ENCODE measurements at places on chromosomes 3 and 15.

GRCh38 chr3:64152086-64152485, 73.2 kb downstream of the PRICKLE2 start:
- DNase-seq, result no peak

DNA sequence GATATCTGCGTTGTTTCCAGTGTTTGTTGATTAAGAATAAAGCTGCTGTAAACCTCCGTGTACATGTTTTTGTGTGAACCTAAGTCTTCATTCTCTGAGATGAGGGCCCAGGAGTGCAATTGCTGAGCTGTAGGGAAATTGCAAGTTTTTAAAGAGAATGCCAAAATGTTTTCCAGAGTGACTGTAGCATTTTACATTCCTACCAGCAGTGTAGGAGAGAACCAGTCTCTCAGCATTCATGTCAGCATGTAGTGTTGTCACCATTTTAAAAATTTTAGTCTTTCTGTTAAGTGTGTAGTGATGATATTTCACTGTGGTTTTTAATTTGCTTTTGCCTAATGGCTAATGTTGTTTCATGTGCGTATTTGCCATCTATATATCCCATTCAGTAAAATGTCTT, 3.4 kb upstream of the MGLL start:
- no peak for DNase-seq

DNA sequence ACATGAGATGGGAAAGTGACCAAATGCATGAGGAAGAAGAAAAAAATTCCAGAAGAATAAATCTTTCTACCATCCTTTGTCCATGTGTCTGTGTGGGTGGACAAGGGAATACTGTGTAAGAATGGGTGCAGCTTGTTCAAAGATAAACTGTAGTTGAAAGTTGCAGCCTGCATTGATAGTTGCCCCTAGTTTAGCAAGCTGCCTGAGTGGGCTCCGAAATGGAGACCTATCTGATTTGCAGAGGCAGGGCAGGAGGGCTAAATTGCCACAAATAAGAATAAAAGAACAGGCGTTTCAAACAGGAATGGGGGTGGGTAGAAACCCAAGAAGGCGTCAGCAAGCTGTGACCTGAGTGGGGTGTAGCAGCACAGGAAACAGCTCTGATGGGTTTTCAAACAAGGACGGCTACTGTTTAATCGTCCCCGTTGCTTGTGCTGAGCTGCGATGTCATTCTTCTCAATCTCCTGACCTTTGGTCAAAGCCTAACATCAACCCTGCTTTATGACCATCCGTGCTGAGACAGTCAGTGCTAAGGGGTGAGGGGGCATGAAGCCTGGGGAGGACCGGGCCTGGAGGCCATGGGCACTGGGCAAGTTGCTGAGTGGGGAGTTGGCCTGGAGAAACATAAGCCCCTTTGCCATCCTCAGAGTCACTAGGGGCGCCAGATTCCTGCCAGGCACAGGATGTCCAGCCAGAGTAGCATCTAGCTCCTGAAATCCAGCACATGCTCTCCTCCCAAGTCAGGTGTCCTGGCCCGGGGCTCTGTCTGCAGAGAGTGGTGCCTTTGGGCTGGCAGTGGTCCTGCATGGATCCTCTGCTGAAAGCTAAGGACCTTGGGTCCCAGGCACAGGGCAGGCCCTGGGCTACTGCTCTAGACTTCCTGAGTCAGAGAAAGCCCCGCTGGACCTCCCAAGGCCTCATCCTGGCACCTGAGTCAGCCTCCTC, 19.2 kb upstream of the C15orf39 start:
- DNase-seq, result no peak

DNA sequence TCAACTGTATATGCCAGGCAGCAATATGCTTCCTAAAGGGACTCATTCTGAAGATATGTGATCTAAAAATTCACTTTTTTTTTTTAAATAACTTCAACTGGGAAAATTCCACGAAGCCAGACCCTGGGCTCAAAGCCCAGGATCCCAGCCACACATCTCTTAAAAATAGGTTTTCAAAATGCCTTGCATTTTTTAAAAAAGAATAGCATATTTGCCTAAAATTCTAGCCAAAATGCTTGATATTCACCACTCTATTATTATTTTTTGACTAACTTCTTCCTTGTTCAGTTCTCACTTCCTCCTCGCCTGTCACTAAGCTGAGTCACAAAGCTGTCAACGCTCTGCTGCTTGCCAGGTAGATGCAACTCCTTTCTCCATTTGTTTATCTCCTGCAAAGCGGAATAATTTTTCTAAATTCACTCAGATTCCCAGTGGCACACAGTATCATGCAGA, 28.0 kb upstream of the VGLL4 start:
- no peak for DNase-seq

DNA sequence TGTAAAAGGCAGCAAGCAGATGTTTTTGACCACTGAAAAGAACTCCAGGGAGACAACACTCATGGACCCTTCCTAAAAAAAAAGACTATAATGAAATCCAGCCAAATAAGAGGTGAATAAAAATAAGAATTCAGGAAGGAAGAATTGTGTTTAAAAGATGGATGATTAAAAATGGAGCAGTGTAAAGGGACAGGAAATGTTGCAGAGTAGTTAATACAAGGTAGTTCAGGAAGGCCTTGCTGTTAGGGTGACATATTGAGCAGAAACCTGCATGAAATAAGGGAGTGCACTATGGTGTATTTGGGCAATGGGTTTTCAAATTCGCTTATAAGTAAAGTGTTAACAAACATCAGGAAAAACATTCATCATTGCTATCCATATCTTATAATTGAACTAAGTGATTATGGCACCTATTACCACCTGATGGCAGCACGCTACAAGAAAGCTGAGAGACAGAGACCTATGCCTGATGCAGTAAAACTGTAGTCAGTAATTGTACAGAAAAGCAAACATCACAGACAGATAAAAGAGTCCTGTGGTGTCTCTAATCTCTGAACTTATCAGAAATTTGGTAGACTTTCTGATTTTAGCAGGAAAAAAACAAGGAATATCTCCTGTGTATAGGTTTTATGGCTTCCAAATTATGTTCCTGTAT, 5.8 kb upstream of the DBR1 start:
- DNase-seq, result no peak

- DNase-seq, result peak; percentile 58
These were observed 3.1 kb downstream of the KAT2B start for GRCh38 chr3:20043396-20043795.

GRCh38 chr3:147963711-147964110, 554.5 kb downstream of the ZIC1 start:
- no peak for DNase-seq

DNA sequence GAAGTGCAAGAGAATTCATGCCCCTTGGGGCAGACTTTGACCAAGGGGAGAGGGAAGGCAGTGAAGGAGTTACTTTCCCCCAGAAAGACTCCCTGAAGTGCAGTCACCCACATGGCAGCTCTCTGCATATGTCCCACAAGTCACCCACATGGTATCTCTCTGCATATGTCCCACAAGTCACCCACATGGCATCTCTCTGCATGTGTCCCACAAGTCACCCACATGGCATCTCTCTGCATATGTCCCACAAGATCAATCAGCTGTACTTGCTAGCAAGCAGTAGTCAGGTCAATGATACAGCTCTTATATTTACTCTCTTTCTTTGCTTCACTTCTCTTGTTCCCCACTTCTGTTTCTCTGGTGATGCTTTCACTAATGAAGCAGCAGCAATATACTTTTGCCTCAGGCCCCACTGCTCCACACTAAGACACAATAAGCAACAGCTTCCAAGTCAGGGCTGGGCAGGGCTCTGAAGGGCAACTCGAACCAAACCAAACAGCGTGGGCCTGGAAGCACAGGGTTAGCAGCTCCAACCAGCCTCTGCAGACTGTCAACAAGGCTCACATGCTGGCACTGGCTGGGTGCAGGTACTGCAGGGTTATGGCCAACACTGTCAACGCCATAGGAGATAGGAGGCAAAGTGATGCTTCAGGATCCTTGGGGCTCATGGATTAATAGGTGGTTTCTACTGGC, 46.7 kb downstream of the THBS1 start:
- DNase-seq, result no peak

DNA sequence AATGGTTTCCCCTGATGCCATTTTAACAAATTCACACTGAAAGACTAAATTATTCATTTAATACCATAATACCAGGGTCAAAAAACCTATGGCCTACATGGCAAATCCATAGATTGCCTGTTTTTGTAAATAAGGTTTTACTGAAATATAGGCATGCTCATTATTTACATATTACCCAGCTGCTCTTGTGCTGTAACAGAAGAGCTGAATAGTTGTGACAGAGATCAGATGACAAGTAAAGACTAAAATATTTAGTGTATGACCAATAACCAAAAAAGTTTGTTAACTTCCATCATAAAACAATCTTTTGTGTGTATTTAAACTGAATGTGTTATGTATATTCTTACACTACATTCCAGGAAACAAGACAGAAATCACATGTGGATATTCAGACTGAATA, 60.2 kb downstream of the DENND4A start:
- DNase-seq, result no peak

DNA sequence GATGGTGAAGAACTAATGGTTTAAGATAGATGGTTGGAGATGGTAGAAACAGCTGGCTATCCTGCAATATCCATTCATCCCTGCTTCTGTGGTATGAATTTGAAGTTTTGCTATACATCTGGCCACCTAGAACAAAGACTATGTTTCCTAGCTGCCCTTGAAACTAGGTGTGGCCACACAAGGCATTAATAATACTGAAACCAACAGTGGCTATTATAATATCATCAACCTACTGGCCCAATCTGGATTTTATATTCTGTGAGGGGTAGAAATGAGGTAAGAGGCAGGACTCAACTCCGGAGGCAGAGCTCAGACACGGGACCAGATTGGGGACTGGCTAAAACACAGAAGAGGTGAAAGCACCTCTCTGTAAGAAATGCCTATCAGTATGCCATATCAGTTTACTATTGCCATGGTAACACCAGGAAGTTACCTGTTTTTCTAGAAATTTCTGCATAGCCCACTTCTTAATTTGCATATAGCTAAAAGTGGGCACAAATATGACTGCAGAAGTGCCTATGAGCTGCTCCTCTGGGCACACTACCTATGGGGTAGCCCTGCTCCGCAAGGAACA, 8.4 kb downstream of the IFT80 start:
- no peak for DNase-seq

DNA sequence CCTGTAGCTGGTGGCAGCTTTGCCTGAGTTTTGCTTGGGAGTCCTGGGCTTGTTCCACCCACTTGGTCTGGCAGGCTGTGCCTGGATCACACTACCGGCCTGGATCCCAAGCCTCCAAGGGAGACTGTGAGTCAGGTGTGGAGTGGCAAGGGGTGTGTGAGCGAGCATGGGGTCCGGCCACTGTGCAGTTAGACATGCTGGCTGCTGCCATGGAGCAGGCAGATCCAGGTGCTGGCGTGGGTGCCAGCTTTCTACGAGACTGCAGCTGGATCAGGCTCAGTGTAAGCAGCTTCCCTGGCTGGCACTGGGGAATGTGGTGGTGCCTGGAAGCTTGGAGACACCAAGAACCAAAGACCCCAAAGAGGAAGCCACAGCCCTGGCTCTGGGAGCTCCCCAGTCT, 102.0 kb upstream of the BNIP2 start:
- no peak for DNase-seq

DNA sequence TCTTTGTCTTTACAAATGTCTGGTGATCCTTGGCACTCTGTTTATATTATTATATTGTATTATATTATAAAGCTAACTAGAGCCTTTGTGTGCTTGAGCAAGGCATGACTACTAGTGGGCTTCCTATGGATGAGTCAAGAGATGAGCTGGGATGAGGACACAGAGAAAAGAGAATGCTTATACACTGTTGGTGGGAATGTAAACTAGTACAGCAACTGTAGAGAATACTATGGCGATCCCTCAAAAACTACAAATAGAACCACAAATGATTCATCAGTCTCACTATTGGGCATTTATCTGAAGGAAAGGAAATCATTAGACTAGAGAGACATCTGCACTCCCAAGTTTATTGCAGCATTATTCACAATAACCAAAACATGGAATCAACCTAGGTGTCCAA, 40.8 kb upstream of the MED12L start:
- no peak for DNase-seq

DNA sequence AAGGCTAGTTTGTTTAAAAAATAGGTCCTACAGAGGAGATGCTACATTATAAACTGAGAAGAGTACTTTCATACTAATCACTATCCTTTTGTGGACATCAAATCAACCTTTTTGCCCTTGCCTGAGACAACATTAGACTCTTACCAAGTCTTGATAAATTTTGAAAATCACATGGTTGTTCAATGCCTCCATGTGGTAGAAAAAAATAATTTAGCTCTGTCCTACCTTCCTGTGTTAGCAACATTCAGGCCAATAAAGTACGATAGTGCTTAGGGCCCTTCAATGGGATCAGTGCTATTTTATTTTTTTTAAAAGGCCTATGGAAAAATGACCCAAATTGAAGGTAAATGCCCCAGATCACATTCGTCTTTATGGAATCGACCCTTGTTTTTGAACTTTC, 5.0 kb upstream of the UBE2E1 start:
- no peak for DNase-seq

- DNase-seq, result no peak
These were observed 266.2 kb downstream of the LSAMP start for GRCh38 chr3:116179091-116179490.

DNA sequence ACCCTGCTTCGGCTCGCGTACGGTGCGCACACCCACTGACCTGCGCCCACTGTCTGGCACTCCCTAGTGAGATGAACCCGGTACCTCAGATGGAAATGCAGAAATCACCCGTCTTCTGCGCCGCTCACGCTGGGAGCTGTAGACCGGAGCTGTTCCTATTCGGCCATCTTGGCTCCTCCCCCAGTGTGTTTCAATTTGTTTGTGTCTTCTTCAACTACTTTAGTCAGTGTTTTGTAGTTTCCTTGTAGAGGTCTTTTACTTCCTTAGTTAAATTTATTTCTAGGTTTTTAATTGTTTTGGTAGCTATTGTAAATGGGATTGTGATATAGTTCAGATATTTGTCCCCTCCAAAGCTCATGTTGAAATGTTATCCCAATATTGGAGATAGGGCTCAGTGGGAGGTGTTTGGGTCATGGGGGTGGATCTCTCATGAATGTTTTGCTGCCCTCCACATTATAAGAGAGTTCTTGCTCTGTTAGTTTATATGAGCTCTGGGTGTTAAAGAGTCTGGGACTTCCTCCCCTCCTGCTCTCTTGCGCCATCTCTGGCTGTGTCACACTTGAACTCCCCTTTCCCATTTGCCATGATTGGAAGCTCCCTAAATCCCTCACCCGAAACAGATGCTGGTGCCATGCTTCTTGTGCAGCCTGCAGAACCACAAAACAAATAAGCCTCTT, 304.4 kb downstream of the DOCK3 start:
- DNase-seq, result no peak
